ENCODE measurements at places on chromosomes 6 and 20.

- DNase-seq, result no peak
These were observed 35.3 kb downstream of the BEND3 start for GRCh38 chr6:107080036-107080435.

DNA sequence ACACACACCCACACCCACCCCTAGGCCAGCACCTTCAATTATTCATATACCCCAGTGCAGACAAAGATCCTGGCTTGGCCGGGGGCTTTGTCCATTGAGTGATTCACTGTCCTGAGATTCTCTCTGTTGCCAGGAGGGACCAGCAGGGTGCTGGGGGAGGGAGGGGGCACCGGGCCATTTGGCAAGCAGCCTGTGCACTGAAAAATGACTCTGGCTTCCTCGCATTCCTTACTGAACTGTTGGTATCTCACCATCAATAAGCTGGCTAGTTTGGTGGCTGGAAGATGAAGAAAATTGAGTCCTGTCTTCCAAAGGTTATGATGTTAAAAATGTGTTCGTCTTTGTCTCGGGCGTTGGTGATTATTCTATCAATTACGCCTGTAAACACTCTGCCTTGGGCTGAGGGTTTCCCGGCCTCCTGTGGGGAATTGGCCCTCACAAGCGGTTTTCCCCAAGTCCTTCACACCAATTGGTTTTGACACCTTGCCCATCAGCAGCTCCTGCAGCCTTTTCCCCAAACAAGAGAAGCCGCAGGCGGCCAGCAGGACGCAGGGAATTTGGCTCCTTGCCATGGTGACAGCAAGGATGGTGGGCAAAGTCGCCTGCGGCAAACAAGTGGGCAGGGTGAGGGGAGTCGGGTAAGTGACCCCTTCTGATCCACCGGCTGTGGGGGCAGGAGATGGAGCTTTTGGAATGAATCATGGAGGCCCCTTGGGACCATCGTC is 4.9 kb downstream of the VSTM2L start:
- DNase-seq, result no peak

- no peak for DNase-seq
These were observed 56.2 kb downstream of the ADGRF1 start for GRCh38 chr6:46985943-46986342.

DNA sequence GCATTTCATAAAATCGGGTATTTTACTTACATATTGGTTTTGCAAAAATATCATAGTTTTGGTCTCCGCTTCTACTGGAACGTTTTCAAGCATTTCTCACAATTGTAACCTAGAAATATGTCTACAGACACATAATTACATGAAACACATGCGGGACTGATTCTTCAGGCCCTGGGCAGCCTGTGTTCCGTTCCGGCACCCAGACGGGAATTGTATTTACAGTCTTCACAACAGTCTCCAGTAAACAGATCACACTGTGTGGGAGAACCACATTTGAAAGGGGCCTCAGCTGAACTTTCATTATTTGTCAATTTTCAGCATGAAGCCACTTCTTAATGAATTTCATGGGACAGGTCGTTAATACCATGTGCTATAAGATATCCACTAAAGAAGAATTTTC is 196.9 kb downstream of the DST start:
- no peak for DNase-seq

Measured in Ammon's horn (tissue), 1 donor.